ENCODE measurements at places on chromosomes 11 and 22.

GRCh38 chr11:116701876-116702275 lies 70.9 kb downstream of the BUD13 start:
- DNase-seq: no peak

- DNase-seq: peak; percentile 11
Observed at GRCh38 chr11:119029340-119030028, 1.2 kb downstream of the SLC37A4 start.

DNA sequence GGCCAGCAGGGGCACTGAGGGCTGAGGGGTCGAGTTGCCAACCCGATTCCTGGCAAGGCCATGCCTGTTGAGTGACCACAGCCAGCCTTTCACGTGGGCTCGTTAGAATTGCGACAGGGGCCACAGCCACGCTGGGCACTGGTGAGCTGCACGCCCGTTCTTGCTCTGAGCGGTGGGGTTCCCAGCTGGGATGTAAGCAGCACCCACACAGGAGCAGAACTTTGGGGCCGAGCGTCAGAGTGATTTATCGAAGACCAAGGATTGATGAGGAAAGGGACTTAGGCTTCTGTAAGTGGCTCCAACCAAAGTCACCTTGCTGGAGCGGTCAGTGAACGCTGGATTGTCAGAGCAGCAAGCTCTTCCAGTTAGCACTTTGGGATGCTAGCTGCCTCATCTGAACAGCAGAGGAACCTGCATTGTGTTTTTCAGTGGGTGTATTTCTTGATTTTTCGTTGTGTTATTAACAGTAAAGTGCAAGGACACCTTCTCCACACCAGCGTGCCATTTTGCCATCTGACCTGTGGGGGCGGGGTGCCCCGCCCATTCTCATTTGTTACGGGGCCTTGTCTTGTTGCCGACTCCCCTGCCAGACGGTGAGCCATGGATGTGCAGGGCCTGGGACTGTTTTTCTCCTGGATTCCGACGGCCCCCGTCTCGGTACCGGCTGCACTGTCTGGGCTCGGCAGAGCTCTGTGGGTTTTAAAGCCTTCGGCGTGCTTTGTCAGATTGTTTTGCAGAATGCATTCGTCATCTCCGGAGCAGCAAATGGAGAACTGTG lies 202.5 kb downstream of the TBC1D22A start:
- no peak for DNase-seq

- peak; percentile 64 for DNase-seq
Observed at GRCh38 chr11:14908214-14908880, 16.3 kb upstream of the CYP2R1 start.

DNA sequence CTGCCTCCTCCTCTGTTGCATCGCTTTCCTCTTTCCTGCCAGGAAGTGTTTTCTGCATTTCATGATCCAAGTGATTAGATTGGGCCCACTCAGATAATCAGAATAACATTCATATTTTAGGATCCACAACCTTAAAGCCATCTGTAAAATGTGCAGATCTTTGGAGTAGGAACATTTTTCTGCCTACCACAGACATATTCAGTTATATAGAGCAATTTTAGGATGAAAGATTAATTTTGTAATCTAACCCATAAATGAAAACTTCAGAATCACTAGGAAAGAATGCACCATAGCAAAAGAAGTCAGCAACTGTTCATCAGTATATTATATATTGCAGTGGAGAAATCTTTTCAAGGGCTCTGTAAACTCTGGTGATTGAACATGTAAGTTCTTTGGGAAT lies 659.9 kb upstream of the LUZP2 start:
- no peak for DNase-seq

- no peak for DNase-seq
Observed at GRCh38 chr11:7348432-7349304, 97.0 kb downstream of the SYT9 start.

- no peak for DNase-seq
Observed at GRCh38 chr22:36182857-36183256, 18.8 kb downstream of the APOL4 start.

- DNase-seq: no peak
Observed at GRCh38 chr22:41873391-41873790, 40.5 kb downstream of the SREBF2 start.

DNA sequence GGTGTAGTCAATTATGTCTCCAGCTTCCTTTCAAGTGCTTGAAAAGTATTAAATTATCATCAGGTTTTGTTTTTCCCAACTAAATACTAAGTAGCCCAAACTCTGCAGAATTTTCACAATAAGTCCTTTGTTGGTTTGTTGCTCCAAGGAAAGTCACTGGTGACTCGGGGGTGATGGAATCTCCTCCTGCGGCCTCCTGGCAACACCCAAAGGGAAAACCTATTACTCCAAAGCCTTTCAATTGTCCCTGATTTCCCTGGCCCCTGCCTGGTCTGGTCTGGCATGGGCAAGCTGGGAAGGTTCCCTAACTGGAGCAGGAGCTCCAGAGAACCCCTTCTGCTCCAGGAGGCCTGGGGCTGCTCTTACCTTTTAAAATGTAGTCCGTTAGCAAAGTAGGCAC lies 47.9 kb downstream of the FEZ1 start:
- peak; percentile 40 for DNase-seq

GRCh38 chr11:120302001-120302805 lies 22.9 kb upstream of the TLCD5 start:
- no peak for DNase-seq

DNA sequence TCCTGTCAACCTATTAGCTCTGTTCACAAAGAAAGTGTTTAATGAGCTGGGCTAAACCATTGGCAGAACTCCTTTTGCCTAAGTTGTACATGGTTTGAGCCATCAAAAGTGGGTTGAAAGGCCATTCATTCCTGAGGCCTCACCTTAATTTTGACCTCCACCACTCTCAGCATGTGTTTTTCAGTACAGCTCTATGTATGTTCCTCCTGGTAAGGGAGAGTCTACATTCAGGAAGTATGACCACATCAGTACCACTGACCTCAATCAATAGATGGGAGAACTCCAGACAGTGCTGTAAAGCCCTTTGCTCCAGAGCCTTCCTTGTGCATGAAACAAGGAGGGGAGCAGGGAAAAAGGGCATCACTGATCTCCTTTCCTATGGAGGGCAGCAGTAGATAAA lies 87.8 kb upstream of the CARD18 start:
- DNase-seq: no peak

DNA sequence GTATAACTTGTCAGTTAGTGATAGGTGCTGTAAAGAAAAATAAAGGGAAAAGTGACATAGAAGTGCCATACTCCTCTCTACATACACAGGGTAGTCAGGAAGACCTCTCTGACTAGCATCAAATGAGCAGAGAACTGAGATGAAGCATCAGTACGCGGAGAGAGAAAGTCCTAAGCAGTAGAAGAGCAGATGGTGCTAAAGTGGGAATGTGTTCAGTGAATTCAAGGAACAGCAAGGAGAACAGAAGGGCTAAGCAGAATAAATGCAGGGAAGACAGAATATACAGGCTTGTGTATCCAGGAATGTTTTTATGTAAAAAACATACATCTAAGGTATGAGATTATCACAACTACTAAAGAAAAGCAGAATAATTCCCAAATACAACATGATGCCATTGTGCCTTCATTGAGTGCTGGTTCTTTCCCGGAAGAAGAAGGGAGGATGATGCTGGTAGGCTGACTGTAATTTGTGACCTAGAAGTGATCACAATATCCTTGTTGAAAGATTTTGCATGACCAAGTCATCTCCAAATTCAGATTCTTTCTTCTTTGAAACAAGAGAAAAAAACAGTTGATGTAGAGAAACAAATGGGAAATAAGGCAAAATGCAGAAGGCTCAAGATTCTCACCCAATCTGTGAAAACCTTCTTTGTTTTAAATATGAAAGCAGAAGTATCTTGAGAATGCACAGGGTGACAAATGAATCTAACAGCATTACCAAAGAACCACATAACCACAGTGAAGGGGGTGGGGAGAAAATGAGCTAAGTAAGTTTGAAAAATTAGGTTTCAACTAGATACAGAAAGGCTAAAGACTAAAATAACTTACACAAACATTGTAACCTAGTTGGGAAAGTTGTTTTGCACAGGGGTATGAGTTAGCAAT lies 20.5 kb downstream of the MRE11 start:
- DNase-seq: no peak

GRCh38 chr11:27401833-27402316 lies 38.9 kb upstream of the CCDC34 start:
- DNase-seq: no peak

GRCh38 chr11:117914991-117915618 lies 14.1 kb downstream of the TMPRSS13 start:
- DNase-seq: no peak

DNA sequence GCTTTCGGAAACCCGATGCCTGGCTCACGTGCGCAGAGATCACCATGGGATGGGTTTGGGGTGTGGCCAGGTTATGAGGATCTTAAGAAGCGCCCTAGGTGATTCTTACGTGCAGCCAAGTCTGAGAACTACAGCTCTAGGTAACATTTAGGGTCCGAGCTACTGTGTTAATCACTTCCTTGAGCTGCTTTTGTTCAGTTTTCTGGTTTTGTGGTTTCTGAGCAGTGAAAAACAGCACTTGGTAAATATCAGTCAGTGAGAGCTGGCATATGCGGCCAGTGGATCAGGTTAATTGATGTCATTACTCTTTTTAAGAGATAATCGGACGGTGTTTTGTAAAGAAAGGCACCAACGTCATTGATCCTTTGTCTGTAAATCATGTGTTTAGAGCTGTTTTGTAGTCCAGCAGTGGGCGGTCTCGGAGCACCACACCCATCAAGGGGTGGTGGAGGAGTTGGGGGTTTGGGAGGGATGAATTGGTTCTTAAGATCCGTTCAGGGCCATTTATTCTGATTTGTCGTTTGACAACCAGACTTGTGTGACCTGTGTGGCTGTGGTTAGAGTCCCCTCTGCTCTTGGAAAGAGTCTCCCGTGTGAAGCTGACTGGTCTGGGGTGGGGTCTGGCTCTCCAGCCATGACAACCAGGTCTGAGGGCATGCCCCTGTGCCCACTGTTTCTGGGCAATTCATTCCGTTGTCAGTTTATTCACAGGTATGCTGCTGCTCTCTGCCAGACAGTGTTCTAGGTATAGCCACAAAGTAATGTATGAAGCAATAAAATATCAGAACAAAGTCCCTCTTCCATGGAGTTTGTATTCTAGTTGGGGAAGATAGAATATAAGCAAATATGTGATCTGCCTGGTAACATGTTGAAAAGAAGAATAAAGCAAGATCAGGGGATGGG lies 61.9 kb upstream of the SORL1-AS1 start:
- DNase-seq: no peak

- DNase-seq: no peak
Observed at GRCh38 chr11:22194907-22195306, 2.0 kb downstream of the ANO5 start.

DNA sequence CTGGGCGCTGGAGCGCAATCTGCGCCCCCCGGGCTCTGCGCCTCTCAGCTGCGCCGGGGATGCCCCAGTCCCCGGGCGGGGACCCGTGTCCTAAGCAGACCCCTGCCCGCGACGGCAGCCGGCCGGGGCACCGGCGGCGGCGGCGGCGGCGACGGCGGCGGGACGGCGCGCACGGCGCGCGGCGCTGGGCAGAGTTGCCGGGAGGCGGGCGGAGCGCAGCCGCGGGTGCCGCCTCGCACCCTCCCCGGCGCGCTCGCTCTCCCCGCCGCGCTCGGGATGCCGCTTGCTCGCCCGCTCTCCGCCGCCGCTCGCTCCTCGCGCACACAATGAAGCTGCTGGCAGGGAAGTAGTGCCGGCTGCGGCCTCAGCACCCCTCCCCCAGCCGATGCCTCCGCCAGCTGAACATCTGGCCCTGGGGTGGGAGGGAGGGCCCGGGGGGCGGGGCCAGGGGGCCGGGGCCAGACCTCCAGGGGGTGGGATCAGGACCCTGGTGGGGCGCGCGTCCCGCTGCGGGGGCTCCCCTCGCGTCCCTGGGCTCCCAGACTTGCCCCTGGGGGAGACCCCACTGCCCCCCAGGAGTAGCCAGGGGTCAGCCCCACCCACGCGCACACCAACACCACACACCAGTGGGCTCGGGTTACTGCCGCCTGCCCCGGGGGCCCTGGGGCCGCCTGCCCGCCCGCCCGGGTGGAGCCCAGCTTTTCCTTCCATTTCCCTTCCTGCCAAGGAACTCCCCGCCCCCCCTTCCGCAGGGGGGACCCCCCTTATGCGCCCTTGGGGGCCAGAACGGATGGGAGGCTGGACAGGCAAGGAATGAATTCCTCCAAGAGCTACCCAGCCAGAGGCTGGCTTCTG lies at the start of gene RCOR2:
TSS of gene RCOR2 (minus strand) at position 328 of the 855 bp plus-strand sequence. CDS start 708 bp downstream, outside the sequence.
- peak; percentile 89 for DNase-seq

DNA sequence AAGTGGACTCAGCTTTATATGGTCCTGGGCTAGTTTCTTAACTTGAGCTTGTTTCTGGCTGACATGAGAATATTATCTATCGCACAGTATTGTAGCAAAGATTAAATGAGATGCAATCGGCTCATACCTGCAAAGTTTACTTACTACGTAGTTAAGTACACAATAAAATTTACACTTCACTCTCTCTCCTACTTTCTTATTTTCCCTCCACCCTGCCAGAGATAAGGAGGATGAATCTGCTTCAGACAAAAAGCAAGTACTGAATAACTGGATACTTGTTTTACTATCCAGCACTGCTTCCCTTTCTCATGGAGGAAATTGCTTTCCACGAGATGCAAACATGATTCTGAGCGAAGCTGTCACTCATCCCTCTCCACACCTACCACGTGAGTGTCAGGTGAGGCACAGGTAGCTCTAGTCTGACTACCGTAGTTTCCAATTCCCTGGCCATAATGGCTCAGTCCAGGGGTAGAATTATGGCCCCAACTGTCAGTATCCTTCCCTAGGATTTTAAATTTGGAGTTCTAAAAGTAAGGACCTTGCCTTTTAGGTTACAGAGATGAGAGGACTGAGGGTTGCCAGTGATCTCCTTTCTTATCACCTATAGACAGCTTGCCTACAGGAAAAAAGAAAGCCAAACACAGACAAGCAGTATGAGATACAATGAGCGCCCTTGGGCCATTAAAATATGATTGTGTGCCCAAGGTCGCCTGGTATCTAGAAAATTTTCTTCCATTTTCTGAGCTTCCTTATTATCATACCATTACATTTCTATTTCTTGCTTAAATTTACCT lies 39.8 kb downstream of the GAB2 start:
- no peak for DNase-seq

- no peak for DNase-seq
Observed at GRCh38 chr22:45308957-45309421, 745 bp upstream of the FAM118A start.

- DNase-seq: no peak
Observed at GRCh38 chr11:83723999-83724398, 437.8 kb upstream of the CCDC90B start.
